ENCODE measurements at places on chromosomes 1 and 21.
A peak's percentile ranks its signal among the peaks of the same experiment; 100 is the strongest.

- no peaks in the 10 kb centered on the region for H3K4me1 ChIP-seq
- H3K36me3 ChIP-seq = no peaks in the 10 kb centered on the region
- no peak overlapping the region for H3K27ac ChIP-seq
- no peaks in the 10 kb centered on the region for H3K27me3 ChIP-seq
- DNase-seq = no peak
These were observed 57.0 kb downstream of the DISC1 start for GRCh38 chr1:231683439-231684165.

- H3K27me3 ChIP-seq = no peaks in the 10 kb centered on the region
- H3K4me3 ChIP-seq = no peak overlapping the region
- no peak for DNase-seq
- H3K36me3 ChIP-seq = no peaks in the 10 kb centered on the region
- no peak overlapping the region for H3K27ac ChIP-seq
These were observed 141.8 kb downstream of the TTLL7 start for GRCh38 chr1:83857103-83857502.

- H3K27me3 ChIP-seq = no peaks in the 10 kb centered on the region
- DNase-seq = no peak
- H3K4me1 ChIP-seq = no peaks in the 10 kb centered on the region
- no peak overlapping the region for H3K4me3 ChIP-seq
- H3K27ac ChIP-seq = no peak overlapping the region
- no peaks in the 10 kb centered on the region for H3K36me3 ChIP-seq
These were observed 47.4 kb downstream of the KCNN3 start for GRCh38 chr1:154822717-154823116.

- peak overlapping the region; percentile 18 for H3K4me3 ChIP-seq
- no peak for DNase-seq
- peaks cover 24% of the 10 kb centered on the region for H3K27me3 ChIP-seq
- H3K4me1 ChIP-seq = peaks cover 5% of the 10 kb centered on the region
These were observed 1.4 kb downstream of the CDA start for GRCh38 chr1:20590306-20590777.

DNA sequence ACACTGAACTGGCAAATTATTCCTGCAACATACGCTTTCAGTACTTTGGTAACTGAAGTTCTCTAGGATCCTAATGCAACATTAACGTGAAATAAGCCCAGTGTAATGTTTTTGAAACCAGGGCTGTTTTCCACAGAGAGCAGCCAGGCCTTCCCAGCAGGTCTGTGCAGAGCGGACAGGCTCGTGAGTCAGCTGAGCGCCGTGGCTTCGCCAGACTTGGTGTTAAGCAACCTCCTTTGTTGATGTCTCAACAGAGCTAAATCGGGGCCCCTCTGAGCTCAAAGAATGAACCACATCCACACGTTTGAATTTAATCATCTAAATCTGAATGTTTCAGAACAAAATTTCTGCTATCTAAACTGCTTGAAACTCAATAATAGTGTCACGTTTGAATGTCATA, 181.8 kb upstream of the FMN2 start:
- H3K4me1 ChIP-seq = no peaks in the 10 kb centered on the region
- no peak overlapping the region for H3K27ac ChIP-seq
- no peaks in the 10 kb centered on the region for H3K27me3 ChIP-seq
- no peaks in the 10 kb centered on the region for H3K36me3 ChIP-seq
- H3K4me3 ChIP-seq = no peak overlapping the region
- no peak for DNase-seq

DNA sequence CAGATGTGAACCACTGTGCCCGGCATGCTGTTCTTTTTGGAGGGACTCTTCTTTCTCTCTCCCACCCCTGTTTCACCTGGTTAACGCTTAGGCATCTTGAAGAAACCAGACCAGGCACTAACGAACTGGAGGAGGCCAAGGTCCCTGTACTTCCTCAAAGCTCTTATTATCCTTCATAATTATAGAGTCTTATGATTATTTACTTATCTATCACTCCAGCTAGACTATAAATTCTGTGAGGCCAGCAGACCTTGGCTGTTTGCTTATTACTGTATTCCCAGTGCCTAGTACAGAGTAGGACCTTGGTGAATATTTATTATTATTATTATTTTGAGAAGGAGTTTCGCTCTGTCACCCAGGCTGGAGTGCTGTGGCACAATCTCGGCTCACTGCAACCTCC, 5.8 kb downstream of the CSF3R start:
- no peak overlapping the region for H3K27ac ChIP-seq
- DNase-seq = no peak
- H3K36me3 ChIP-seq = no peaks in the 10 kb centered on the region
- H3K27me3 ChIP-seq = no peaks in the 10 kb centered on the region
- H3K4me1 ChIP-seq = no peaks in the 10 kb centered on the region
- H3K4me3 ChIP-seq = no peak overlapping the region

DNA sequence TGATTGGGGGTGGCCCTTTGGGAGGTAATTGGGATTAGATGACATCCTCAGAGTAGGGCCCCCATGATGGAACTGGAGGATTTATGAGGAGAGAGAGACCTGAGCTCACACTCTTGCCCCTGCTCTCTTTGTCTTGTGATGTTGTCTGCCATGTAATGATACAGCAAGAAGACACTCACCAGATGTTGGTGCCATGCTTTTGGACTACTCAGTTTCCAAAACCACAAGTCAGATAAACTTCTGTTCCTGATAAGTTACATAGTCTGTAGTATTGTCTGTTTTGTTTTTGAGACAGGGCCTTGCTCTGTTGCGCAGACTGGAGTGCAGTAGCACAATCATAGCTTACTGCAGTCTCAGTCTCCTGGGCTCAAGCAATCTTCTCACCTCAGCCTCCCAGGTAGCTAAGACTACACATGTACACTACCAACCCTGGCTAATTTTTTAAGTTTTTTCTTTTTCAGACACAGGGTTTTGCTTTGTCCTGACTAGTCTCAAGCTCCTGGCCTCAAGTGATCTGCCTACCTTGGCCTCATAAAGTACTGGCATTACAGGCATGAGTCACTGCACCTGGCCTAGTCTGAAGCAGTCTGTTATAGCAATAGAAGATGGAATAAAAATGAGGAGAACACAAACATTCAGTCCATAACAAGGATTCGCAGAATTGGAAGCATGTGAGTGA, 115.0 kb upstream of the GALNT2 start:
- H3K4me3 ChIP-seq = no peak overlapping the region
- no peaks in the 10 kb centered on the region for H3K27me3 ChIP-seq
- no peak for DNase-seq
- H3K36me3 ChIP-seq = no peaks in the 10 kb centered on the region

GRCh38 chr1:30034627-30035521, 688.5 kb downstream of the MATN1 start:
- no peak overlapping the region for H3K27ac ChIP-seq
- H3K4me1 ChIP-seq = no peaks in the 10 kb centered on the region
- H3K27me3 ChIP-seq = no peaks in the 10 kb centered on the region
- no peak for DNase-seq
- H3K36me3 ChIP-seq = no peaks in the 10 kb centered on the region
